Erythroblast (primary cell): ENCODE measurements at places on chromosomes 6 and 20.

DNA sequence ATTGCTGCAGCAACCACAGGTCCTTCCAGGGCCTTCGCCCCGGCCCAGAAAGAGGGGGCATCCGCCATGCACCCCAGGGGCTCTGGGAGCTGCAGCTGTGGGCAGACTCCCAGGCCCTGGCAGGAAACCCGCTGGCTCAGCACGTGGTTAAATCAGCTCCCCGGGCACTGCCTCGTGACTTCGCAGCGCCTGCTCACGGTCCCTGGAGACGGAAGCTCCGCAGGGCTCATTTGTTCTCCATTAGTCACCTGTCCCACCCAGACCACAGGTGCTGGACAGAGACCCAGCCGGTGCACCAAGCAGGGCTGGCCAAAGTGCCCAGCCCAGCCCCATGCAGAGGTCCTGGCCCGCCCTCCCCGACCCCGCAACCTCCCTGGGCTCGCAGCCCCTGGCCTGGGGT is 14.7 kb downstream of the KCNQ2 start:
- DNase-seq = no peak

GRCh38 chr6:135576055-135576454 is 78.5 kb upstream of the AHI1 start:
- no peak for DNase-seq

DNA sequence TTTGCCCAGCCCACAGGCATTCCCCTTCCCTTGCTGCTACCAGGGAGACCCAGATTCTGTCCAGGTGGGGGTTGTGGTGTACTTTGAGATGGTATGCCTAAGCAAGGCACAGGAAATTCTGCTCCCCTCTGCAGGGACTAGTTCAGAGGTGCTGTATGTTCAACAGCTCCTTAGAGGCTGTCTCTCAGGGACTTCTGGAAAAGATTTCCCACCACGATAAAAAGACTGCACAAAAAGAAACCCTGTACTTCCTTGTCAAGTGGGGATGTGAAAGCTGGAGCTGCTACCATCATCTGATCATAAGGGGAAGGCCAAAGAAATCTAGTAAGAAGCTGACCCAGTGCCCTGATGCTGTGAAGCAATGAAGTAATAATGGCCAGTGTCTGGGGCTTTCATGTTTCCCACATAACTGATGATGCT is 51.5 kb upstream of the SMIM29 start:
- DNase-seq = no peak

DNA sequence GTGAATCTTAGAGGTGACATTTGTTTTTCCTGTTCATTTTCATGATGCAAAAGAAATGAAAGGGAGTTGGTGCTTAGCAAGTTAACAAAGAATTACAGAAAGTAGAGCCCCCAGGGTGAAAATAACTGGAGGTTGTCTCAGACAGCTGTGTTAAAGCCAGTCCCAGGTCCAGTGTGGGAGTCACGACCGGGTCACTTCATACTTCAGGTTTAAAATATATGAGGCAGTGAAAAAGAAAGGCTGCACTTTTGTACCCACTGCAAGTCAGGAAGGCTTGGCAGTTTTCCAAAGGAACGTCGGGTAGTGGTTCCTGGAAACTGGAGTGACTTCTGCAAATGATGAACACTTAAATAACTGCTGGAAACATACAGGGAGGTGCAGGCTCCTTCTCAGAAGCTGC is 91.5 kb upstream of the THBS2 start:
- no peak for DNase-seq

- no peak for DNase-seq
Observed at GRCh38 chr20:6999381-6999780, 231.9 kb downstream of the BMP2 start.

DNA sequence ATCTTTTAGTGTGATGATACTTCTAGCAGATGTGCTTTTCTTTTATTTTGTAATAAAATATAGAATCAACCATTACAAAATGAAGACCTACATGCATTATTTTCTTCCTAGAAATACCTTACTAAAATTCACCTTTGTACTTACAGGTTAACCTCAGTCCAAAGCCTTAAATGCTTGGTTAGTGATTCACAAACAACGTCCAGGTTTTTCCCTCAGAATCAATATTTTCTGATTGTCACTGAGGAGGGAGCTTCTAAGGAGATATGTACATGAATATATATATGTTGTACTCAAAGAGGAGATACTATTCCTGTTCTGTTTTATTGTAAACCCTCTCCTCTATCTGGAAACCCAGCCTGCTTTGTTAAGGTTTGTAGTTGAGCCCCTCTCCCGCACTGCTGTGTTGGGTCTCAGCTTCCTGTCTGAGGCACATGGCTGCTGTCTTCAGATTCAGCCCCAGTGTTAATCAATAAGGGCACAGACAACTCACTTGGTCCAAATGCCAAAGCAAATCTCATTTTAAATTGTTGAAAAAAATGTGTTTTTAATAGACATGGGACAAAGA is 33.9 kb upstream of the HS3ST5 start:
- no peak for DNase-seq

GRCh38 chr6:12384357-12384912 is 94.3 kb downstream of the EDN1 start:
- no peak for DNase-seq

- no peak for DNase-seq
Observed at GRCh38 chr6:77034161-77034560, 429.1 kb downstream of the HTR1B start.

DNA sequence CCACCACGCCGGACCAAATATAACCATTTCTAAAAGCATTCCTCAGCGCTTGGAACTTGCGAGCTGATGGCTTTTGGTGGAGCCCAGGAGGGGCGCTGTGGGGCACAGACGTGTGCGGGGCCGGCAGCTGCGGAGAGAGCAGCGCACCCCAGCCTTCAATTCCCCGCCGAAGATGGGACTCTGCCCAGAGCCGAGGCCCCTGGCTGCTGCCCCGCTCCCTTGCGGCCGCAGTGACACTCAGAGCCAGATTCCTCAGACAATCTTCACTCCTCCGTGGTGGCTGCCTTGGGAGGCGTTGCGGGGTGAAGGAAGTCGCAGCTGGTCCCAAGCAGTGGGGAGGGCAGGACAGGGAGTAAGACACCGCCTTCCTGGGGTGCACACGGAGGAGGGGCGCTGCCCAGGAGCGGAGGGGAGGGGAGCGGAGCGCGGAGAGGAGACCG is 87.7 kb downstream of the TMEM242 start:
- DNase-seq = peak; percentile 57

DNA sequence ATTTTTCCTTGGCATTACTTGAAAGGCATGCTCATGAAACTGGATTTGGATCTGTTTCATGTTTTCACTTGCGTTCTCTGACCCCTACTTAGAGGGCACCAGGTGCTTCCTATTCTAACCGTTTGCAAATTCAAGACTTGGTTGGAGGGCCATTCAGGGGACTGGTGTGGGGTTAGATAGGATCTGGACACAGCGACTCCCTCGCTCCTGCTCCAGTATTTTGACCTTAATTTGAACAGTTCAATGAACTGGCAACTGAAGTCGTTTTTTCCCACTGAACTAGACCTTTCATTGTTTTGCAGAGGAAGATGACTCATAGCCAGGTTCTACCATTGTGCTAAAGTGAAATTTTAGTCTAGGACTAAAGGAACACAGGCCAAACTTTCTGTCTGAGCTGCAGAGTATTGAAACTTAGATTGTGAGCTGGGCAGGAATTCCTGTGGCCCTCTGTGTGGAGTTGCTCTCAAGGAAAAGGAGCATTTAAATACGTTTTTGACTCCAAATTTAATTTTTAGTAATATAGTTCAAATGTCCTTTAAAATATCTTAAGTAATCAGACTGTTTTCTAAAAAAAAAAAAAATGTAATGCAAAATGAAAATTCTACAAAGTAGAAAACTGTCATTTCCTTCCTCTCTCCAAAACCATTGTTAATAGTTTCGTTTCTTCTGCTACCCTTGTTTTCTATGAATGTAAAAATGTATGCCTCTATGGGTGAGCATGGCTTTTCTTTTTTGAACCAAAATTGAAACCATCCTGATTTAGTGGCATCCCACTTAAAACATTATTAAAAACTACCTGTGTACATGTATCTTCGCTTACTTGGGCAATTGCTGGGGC is 64.8 kb downstream of the UTRN start:
- DNase-seq = no peak

DNA sequence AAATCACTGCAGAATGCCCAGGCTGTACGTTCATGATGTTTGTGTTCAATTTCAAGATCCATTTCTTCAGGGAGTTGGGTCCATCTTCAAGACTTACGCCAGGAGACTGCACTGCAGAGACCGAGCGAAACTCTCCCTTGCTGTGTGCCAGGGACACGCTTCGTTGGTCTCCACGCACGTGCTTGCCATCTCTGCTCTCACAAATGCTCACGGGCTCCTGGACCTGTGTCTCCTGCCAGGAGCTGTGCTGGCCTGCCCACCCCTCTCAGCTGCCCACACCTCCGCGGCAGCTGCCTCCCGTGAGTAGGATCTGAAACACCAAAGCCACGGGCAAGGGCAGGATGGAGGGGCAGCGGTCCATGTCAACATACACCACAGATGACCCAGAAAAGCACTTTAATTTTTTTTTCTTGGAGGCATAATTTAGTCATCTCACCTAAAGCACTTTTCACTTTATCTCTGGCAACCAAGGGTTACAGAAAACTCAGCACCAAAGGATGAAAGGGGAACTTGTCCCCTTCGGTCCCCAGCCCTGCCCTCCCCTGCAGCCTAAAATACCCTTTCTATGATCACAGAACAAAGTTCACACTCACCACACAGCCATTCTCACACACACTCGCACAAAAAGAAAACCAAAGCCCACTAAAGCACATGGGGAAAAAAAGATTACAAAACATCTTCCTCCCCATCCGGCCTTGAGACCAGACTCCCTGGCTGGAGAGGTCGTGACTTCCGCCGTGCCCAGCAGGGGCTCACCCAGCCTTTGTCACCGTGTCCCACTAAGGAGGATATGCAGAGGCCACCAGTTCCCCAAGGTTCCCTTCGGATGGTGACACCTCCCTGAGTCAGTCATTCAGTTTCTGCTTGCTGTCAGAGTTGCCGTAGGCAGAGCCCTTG is 137.9 kb downstream of the AGPAT4 start:
- DNase-seq = no peak

DNA sequence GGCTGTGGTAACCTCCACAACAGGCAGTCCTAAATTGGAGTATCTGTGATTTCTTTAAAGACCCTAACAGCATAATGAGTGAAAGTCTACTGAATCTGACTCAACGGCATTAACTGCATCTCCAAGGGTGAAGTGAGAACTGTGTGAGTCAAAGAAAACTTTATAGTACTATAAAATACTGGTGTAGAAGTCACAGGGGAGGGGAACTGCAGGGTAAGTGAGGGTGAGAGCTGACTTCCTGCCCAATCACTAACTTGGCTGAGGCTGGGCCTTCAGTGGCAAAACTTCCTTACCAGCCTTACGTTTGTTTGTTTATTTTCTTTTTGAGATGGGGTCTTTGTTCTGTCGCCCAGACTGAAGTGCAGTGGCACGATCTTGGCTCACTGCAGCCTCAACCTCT is 109.8 kb downstream of the PTPRK start:
- no peak for DNase-seq

GRCh38 chr6:141848029-141848890 is 284.5 kb upstream of the GJE1 start:
- no peak for DNase-seq

DNA sequence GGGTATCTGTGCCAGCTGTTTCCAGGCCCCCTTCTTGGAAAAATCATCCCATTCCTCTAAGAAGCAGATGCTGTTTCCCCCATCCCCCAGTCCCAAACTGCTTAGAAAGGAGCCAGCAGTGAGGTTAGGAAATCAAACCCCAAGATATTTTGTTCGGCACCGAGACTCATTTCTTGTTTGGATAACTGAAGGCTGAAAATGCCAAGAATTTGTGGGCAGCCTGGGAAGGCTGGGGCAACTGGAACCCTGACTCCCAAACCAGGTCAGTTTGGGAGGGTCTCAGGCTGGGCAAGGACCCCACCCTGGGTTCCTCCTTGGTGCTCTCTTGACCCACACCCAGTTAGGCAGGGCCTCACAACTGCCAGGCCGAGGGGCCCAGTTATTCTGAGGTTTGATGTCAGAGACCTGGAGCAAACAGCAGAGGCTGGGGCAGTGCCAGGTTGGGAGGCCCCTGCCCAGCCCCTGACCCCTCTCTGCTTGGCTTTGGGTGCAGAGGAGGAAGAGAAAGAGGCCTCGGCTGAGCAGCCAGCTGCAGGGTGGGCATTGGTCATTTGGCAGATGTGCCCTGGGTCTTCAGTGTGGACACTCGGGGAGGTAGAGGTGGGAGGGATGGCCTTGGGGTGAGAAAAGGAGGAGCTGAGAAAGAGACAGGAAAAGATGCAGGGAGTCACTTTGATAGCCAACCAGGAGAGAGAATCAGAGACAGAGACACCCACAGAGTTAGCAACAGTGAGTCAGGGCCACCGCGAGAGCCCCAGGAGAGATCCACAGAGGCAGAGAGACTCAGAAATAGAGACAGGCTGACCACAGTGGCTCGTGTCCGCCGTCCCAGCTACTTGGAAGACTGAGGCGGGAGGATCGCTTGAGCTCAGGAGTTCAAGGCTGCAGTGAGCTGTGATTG is 5.0 kb downstream of the ANGPT4 start:
- no peak for DNase-seq

GRCh38 chr20:35978041-35978513 is 9.7 kb downstream of the CNBD2 start:
- DNase-seq = peak; percentile 29

DNA sequence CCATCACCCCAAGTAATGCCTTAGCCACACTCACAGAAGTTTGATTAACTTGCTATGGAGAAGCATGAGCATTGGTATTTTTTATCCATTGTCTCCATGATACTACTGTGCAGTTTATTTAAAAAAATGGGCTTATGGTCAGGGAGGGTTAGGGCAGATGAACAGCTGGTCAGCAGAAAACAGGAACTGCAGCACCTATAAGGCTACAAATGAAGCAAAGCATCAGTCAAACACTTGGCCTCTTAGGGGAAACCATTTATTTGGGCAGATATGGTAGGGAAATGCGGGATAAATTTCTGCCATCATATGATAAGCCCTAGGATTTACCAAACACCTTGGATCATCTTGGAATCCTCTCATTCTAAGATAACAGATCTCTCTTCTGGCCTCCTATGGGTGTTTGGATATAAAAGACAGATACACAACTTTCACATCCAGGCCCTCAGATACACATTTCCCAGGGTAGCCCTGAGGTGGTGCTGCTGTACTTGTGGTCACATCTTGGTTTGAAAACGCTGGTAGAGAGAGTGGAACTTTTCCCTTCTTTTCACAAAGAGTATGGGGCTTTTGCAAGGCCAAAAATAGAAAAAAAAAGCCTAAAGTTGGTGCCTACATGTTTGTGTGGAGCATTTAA is 42.8 kb upstream of the AHI1 start:
- no peak for DNase-seq

GRCh38 chr6:111617149-111617548 is 11.5 kb upstream of the TRAF3IP2 start:
- no peak for DNase-seq

GRCh38 chr20:15296422-15296821 is 959.0 kb upstream of the FLRT3 start:
- no peak for DNase-seq
